ENCODE measurements at places on chromosomes 4 and X.

GRCh38 chr4:12926189-12927066 is 557.7 kb downstream of the RAB28 start:
- no peak for DNase-seq

DNA sequence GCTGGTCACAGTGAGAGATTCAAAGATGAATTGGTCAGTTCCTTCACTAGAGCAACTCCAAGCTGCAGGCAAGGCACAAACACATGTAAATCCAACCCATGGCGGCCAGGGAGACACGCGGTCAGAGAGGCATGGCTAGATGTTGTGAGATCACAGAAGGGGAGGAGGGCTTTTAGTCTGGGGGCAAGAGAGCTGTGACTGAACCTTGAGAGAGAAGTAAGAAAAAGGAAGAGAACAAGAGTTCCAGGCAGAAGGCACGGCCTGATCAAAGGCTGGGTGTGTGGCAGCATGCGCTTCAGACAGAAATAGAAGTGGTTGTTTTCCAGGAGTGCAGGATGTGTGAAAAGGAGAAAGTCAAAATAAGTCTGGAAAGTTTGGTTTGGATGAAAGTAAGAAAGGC is 15.9 kb downstream of the CCDC149 start:
- no peak for DNase-seq

DNA sequence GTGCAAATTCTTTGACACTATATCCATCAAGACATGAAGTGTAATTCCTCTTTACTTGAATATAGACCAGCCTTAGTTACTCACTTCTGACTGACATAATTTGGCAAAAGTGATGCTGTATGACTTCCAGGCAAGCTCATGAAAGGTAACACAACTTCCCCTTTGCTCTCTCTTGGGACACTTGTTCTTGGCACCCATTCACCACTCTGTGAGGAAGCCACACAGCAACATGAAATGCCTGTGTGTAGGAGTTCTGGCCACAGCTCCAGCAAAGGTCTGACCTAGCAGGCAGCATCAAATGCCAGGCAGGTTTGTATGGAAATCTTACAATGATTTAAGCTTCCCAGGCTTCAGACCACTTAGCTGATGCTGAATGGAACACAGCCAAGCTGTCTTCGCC is 280.3 kb downstream of the PDHA2 start:
- DNase-seq: no peak

- DNase-seq: no peak
Observed at GRCh38 chr4:101954975-101955678, 164.6 kb downstream of the BANK1 start.

DNA sequence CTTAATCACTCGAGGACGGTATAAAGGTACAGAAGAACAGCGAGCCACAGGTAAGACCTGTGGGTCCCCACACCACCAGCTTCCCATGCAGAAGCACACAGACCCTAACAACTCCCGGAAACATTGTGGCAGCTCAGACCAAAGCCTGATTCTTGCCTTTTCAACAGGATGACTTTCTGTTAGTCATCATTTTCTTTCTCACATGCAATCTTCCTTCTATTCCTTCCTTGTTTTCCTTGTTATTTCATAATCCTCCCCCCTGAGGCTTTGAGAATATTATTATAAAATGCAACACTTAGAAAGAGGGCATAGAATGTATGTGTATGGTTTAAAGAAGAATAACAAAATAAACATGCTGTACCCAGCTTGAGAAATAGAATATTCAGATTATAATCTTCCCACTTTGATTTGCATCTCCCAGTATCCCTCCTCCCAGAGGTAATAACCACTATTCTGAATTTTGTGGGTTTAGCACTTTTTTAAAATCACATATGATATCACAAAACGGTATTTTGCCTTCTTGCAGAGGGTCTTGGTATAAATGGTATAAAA is 100.9 kb downstream of the FHDC1 start:
- DNase-seq: no peak

DNA sequence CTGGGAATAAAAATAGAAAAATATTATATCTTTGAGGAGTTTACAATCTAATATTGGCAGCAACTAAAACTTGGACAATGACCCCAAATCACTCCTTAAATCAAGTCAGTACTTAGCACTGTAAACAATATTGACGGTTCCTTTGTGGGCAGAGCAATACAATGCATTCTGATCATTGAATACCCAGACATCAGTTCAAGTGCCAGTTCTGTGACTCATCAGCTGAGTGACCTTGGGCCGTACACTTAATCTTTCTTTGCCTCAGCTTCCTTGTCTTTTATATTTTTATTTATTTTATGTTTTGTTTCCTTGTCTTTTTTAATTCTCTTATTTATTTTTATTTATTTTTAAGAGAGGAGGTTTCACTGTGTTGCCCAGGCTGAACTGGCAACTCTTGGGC is 112.2 kb upstream of the ANXA3 start:
- no peak for DNase-seq

GRCh38 chr4:36267486-36268268 is 13.7 kb upstream of the DTHD1 start:
- no peak for DNase-seq

GRCh38 chrX:138858438-138858837 is 146.9 kb upstream of the FGF13 start:
- peak; percentile 20 for DNase-seq

- DNase-seq: no peak
Observed at GRCh38 chr4:146096371-146096770, 79.1 kb upstream of the LSM6 start.

Measured in bone marrow (tissue), 2 donors.